GF-D8 (cell line): ENCODE measurements at places on chromosomes 16 and 17.

DNA sequence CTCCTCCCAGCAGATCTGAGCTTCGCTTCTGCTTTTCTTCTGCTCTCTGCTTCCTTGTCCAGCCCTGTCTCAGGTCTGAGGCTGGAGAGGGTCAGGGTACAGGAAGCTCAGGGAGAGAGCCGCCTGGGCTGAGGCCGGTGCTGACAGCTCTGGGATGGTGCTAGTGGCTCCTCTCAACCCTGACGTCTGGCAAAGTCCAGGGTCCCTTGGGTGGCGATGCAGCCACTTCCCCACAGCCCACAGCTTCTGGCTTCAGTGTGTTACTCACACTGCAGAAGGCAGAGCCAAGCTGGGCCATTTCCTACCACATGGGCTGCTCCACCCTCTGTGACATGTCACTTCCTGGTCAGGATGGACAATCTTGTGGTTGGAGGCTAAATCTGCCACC lies at the start of gene CD300C:
Gene CD300C, minus strand, starts transcription at position 273 of the 388 bp plus-strand sequence. CDS start 333 bp downstream, outside the sequence.
- peak; percentile 39 for DNase-seq

DNA sequence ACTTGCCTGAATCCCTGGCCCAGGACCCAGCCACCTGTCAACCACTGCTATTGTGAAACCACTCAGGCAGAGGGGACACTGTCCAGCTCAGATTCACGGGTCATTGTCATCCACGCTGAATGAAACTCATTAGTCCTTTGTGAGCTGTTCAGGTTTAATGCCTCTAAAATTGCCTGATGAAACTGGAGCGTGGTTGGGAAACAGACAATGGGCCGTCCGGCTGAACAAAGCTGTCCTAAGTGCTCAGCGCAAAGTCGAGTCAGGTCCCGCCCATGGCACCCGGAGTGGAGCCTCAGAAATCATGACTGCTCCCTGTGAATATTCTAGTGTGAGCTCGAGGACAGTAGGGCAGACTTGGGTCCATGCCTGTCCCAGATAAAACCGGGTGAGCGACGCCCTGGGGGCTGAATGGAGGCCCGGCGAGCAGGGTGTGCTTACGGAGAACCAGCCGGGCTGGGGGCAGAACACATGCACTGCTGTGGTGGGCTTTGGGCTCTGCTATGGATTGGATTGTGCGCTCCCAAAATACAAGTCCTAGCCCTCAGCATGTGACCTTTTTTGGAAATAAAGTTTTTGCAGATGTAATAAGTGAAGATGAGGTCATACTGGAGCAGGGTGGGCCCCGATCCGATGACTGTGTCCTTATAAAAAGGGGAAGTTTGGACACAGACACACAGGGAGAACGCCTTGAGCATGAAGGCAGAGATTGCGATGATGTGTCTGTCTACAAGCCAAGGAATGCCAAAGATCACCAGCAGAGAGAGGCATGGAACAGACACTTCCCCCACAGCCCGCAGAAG lies 12.9 kb upstream of the CMIP start:
- no peak for DNase-seq

GRCh38 chr16:2904922-2905240 lies 6.8 kb upstream of the FLYWCH1 start:
- no peak for DNase-seq

DNA sequence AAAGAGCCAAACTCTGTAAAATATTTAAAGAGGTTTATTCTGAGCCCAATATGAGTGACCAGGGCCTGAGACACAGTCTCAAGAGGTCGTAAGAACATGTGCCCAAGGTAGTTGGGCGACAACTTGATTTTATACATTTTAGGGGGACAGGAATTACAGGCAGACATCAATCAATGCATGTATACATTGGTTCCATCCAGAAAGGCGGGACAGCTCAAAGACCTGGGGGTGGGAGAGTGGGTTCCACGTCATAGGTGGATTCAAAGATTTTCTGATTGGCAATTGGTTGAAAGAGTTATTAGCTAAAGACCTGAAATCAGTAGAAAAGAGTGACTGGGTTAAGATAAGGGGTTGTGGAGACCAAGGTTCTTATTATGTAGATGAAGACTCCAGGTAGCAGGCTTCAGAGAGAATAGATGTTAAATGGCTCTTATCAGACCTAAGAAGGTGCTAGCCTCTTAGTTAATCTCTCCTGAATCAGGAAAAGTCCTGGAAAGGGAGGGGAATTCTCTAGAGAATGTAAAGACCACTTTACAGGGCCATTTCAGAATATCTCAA lies 32.4 kb downstream of the HSBP1 start:
- DNase-seq, result no peak

DNA sequence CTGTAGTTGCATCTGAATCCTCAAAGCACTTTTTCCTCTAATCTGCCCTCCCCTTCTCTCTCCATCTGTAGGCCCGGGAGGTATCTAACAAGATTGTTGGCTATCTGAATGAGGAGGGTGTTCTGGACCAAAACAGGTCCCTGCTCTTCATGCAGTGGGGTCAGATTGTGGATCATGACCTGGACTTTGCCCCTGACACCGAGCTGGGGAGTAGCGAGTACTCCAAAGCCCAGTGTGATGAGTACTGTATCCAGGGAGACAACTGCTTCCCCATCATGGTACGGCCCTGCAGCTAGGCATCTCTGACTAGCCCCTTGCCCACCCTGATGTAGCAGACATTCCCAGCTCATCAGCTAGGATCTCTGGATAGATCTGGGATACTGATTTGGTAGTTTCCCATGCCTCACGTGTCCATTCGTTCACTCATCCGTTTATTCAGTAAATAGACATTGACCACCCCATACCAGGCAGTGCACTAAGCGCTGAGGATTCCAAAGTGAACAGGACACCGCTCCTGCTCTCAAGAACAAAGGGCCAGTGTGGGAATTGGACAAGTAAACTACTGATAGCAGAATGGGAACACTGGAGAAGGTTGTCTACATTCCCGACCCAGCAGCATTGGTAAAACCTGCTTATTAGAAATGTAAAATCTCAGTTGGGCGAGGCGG lies 12.1 kb downstream of the LPO start:
- no peak for DNase-seq

DNA sequence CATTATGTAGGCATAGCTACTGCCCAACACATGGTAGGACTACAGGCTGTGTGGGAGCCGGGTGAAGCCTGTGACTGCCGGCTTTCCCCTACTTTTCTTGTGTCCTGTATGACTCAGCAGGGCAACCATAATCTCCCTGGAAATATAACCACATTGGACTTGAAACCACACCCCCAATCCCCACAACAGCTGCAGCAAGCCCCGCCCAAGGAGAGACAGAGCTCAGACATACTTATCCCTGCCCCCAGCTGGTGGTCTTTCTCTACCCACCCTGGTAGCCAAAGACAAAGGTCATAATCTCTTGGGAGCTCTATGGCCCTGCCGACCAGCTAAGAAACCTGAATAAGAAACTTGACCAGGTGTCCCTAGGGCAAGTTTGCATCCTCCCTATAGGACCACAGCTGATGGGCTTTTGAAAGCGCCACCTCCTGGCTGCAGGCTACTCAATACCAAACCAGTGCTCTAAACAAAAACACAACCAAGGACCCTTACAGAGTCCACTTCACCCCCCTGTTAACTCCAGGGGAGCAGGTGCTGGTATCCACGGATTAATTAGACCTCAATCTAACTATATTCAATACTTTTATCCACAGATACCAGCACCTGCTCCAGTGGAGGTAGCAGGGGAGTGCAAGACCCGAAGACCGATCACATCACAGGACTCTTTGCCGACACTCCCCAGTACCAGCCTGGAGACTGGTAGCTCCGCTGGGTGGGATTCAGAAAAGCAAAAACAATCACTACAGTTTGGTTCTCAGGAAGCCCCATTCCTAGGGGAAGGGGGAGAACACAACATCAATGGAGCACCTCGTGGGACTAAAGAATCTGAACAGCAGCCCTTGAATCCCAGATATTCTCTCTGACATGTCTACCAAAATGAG lies 91.2 kb downstream of the IRX5 start:
- no peak for DNase-seq

- no peak for DNase-seq
Observed at GRCh38 chr17:38534498-38534885, 71.3 kb downstream of the SRCIN1 start.

DNA sequence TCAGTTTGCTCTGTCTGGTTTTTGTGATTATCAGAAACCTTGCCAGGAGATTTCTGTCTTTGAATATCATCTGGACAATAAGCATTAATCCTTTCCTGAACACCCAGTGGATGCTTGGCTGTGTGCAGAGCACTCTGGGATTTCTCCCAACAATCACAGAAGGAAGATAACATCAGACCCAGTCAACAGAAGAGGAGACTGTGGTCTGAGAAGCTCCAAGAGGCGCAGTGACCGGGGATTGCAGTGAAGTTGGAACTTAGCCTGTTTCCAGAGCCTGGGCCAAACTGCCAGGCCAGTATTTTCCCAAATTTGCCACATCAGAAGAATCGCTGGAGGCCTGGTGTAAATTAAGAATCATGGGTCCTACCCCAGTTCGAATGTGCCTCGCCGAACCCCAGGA lies 264.7 kb downstream of the C16orf95 start:
- no peak for DNase-seq

DNA sequence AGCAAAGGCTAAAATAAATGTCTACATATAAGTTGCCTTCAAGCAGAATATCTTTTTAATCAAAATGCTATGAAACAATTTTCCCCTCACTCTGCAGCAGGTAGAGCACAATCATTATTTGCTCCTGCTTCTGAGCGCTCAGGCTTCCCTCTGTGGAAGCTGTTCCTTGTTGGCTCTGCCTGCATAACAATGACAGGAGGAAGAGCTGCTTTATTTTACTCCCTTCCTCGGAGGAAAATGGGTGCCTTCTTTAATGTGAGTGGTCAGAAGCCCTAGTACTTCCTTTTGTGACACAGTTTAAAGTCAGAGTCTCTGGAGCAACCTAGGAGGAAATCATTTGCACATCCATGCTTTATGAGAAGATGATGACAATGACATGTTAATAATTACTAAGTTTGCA lies 492.1 kb downstream of the CDH8 start:
- DNase-seq, result no peak

DNA sequence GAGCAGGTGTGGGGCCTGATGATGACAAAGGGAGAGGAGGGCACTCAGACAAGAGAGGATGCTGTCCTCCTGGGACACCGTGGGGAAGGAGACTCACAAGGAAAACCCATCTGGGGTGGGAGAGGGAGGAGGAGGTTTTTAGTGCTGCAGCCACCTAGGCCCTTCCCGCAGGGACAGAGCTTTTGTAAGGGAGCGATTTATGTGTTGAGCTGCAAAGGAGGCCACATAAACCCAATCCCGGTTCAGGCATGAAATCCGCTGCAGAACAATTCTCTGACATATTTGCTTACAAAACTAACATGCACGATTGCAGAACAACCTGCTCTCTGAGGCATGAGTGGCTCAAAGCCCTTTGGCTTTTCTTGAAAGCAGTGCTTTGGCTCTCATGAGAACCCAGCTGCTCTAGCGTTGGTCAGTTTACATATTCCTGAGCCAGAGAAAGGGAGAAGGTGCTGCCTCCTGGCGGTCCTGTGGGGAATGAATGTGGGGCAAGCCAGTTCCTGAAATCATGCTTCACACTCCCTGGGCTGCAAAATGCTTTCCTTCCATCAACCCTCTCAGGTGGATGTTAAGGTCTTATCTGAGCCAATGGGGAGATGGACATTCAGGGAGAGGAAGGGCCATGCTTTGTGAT lies 122.4 kb upstream of the NLRP1 start:
- no peak for DNase-seq

DNA sequence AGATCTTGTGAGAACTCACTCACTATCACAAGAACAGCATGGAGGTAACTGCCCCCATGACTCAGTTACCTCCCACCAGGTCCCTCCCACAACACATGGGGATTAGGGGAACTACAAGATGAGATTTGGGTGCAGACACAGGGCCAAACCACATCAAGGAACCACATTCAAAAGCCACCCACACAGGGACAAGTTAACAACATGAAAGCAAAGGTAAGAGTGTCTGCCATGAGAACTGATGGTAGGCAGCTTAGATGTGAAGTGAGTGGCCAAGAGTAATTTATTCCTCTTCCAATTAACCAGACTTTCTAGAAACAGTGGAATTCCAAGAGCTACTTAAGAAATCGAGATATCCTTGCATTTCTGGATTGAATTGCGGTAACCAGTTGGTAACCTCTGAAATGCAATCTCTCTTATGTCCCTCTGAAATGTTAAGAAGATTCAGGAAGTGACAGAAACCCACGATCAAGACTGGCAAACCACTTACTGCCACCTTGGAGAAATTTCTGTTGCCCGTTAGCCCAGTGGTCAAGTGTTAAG lies 167.4 kb upstream of the CACNG5 start:
- DNase-seq, result no peak

- DNase-seq, result no peak
Observed at GRCh38 chr17:48575066-48575582, 3.0 kb downstream of the HOXB4 start.

DNA sequence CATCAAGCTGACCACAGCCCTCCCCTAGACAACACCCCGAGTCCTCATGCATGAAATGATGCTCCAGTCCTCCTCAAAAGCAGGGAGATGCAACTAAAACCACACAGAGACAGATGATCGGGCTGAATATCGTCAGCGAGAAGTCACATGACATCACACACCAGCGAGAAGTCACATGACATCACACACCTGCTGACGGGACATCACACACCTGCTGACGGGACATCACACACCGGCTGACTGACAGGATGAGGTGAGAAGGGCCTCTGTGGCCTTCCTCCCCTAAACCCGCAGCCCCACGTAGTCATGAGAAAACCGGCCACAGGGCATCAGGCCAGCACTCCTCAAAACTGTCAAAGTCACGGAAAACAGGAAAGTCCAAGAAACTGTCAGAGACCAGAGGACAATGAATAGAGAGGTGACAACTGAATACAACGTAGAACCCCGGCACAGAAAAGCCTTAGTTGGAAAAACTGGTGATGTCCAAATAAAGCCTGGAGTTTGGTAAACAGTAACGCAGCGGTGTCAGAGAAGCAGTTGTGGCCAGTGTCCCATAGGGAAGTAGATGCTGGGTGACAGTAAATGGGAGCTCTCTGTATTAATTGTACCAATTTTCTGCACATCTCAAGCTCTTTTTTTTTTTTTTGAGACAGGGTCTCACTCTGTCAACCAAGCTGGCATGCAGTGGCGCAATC lies 14.3 kb downstream of the LITAF start:
- DNase-seq, result no peak

- DNase-seq, result no peak
Observed at GRCh38 chr16:57531253-57531575, 5.2 kb downstream of the CCDC102A start.

DNA sequence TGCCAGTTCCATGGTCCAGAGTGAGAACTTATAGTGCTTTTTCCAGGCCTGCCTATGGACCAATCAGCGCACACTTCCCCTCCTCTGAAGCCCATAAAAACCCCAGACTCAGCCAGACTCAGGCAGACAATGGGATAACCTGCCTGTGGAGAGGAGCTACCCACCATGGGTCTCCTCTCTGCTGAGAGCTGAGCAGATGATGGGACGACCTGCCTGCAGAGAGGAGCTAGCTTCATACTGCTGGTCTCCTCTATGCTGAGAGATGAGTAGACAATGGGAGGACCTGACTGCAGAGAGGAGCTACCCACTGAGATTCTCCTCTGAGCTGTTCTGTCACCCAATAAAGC lies 144.7 kb downstream of the MYO1D start:
- DNase-seq, result no peak

GRCh38 chr17:57803021-57803420 lies 46.8 kb downstream of the MRPS23 start:
- DNase-seq, result no peak

- no peak for DNase-seq
Observed at GRCh38 chr17:44628243-44629188, 27.8 kb upstream of the MEIOC start.

GRCh38 chr17:10107316-10108165 lies 90.9 kb downstream of the GAS7 start:
- DNase-seq, result no peak
